ENCODE measurements at places on chromosomes 5 and 9. TPM values are rescaled to one million over a fixed set of nuclear protein-coding genes. Genes with fewer than 3 reads are reported as not detected.
A peak's percentile ranks its signal among the peaks of the same experiment; 100 is the strongest.

- DNase-seq, result peak; percentile 59
Observed at GRCh38 chr5:154273028-154273617, 82.6 kb downstream of the GALNT10 start.

HTR1A gene
- 0.09 TPM for polyA plus RNA-seq

PCAT7 gene
- polyA plus RNA-seq, result 1.1 TPM

DNA sequence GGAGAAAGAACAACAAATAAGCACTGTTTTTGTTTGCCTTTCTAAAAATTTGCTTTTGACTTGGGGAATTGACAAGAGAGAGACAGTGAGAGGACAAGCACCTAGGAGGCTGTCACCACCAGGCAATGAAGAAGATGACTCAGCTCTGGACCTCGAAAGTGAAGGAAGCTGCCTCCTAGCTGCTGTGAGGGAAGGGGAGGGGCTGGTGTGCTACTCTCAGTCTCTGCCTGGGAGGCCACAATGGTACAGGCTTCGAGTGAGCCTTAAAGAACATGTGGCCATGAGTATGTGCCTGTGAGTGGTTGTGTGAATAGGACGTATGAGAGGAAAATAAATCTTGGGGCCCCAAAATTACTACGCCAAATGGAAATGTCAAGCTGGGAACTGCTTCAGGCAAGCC is 7.1 kb upstream of the PLK2 start:
- no peak for DNase-seq

- no peak for DNase-seq
Observed at GRCh38 chr5:81922854-81923279, 49.0 kb upstream of the ATG10 start.

DNA sequence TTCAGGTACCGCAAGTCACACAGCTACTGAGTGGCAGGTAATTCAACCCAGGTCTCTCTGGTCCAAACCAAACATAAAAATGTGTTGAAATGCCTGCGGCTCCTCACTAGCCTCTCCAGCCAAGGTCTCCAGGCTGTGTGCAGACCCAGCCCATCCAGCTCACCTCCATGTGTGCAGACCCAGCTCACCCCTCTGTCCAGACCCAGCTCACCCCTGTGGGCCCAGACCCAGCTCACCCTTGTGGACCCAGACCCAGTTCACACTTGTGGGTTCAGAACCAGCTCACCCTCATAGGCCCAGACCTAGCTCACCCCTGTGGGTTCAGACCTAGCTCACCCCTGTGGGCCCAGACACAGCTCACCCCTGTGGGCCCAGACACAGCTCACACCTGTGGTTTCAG is 188.0 kb upstream of the ADCY2 start:
- DNase-seq, result no peak

DNA sequence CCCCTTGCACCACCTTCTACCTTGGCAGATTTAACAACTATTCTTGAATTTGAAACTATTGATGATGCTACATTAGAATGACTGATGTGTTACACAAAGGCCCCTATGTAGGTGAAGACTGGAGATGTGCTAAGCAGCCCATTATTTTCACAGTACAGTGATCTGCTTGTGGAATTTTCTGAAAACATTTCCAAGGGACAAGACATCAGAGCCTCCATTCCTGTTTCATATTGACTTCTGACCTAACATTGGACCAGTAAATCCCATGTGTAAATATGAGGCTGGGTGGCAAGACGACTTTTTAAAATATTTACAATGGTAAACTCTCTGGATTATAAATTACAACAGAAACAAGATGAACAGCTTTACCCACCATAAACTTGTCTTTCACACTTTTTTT is 265.8 kb upstream of the EFNA5 start:
- no peak for DNase-seq

GRCh38 chr9:136543280-136543679 is 2.6 kb downstream of the NOTCH1 start:
- DNase-seq, result no peak

DNA sequence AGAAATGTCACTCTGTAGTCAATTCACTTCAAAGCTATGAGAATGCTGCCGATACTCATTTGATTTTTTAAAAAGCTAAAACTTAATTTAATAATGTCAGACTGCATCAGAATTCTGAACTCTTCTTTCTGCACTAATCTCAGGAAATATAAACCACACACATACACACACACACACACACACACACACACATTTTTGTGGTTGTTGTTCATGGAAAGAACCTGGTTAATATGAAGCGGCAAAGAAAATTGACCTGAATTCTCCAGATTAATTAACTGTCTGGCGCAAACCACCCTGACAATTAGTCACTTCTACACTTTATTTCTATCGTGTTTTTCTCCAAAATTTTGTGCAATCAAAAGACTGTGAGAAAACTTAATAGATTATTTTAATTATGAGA is 740.5 kb downstream of the TLE1 start:
- no peak for DNase-seq

DNA sequence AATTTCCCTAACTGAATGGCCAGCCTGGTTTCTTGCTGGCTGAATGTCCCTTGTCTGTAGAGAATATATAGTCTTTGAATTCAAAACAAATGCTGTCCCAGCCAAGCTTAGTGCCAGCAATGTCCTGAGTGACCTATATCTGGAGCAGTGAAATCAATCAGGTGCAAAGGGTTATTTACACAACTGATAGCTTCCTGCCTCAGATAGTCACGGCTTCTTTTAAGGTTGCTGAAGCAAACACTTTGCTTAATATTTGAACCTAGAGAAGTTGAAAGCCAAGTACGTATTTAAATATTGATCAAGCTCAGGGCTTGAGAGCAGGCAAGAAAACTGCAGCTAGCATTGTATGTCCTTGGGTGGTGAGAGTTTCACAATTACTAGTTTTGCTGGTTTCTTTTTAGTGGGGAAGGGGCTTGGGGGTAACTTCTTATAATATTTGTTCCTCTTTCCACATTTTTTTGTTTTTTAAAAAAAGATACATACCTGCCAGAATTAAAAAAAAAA is 2.0 kb upstream of the ARHGEF28 start:
- no peak for DNase-seq

GRCh38 chr5:173413471-173413982 is 85.3 kb upstream of the STC2 start:
- DNase-seq, result no peak

- DNase-seq, result no peak
Observed at GRCh38 chr9:98037357-98037756, 19.2 kb upstream of the NANS start.

PTGS1 gene
- polyA plus RNA-seq, result 3.7 TPM

GRCh38 chr5:2861605-2862004 is 110.1 kb upstream of the IRX2 start:
- DNase-seq, result no peak

- no peak for DNase-seq
Observed at GRCh38 chr5:143593723-143594122, 190.2 kb upstream of the NR3C1 start.

DNA sequence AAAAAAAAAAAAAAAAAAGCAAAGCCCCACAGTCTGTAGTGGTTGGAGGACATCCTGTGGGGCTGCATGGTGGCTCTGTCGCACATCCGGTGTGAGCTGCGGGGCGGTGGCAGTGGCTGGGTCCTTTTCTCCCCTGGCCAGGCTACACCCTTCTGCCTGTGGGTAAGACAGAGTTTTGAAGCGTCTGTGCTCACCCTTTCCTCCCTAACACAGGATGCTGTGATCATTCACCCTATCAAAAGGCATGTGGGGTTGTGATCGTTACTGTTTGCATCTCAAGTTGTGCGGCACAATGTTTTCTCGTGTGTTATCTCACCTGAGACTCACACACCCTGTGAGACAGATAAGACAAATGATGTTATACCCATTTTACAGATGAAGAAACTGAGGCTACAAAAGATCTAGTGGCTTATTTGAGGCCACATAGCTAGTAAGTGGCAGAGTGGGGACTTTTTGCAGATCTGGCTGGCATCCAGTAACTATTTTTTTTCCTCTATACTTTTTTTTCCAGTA is 17.5 kb downstream of the IRF1 start:
- no peak for DNase-seq

BRINP1 gene
- polyA plus RNA-seq, result 0.06 TPM

GRCh38 chr5:174309131-174309795 is 263.8 kb downstream of the NSG2 start:
- DNase-seq, result no peak

DNA sequence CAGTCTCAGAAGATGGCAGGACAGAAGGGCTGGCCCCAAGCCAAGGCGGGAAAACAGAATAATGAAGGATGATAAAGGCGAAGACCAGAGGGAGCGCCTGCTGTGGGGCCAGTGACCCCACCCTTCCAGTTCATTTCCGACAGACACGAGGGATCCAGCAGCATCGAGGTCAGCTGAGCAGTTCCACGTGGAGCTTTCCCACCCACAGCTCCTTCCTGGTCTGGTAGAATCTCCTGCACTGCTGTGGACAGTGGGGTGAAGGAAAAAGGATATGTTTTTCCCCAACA is 265.9 kb upstream of the VLDLR start:
- DNase-seq, result no peak

- no peak for DNase-seq
Observed at GRCh38 chr5:127832067-127832466, 128.9 kb downstream of the CCDC192 start.

IFNA2 gene
- polyA plus RNA-seq, result not detected

PLEKHG4B gene
- 15.4 TPM for polyA plus RNA-seq

- no peak for DNase-seq
Observed at GRCh38 chr9:87179553-87180340, 232.4 kb upstream of the GAS1 start.

GRCh38 chr5:141841378-141842180 is 36.6 kb downstream of the PCDH1 start:
- DNase-seq, result no peak

- no peak for DNase-seq
Observed at GRCh38 chr9:84556556-84556955, 113.0 kb upstream of the NTRK2 start.

PHYHD1 gene
- polyA plus RNA-seq, result 41.9 TPM

DIMT1 gene
- polyA plus RNA-seq, result 32.4 TPM

DNA sequence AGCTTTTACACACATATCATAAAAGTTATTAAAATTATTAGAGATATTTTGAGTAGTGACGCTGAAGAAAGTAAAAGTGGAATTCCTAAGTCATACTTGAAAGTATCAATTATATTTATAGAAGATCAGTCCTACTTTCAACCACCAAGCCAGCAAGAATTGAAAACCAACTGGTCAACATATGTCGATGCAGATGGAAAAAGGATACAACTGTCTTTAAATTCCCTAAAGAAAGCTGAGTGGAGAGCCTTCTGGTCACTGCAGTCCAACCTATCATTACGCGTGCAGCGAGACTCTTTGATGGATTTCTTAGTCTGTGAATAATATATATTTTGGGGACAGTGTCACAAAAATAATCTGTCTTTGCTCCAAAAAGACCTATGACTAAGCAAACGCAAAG is 15.3 kb downstream of the MEF2C start:
- no peak for DNase-seq

DNA sequence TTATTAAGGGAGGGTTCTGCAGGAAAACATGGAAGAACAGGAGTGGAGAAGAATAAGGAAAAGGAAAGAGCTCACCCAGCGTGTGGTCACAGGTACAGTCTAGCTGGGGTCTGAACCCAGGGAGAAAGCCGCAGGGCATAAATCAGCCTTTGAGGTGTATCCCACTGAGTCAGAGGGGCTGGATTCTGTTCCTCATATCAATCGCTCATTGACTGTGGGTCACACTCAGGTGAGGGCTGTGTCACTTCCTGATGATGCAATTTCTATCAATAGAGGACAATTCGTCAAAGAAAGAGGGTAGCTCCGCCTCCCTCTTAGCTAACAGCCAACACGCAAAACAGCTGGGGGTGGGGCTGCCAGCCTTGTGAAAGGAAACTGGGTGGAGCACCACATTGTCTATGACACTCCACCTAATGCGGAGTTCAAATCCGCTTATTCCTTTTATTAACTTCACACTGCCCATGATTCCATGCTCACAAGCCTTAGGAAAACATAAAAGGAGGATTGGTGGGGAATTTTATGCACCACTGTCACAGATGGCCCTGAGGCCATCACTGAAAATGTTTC is 176.2 kb downstream of the ICE1 start:
- DNase-seq, result no peak

GRCh38 chr5:136482206-136482605 is 116.9 kb upstream of the TRPC7 start:
- no peak for DNase-seq

DNA sequence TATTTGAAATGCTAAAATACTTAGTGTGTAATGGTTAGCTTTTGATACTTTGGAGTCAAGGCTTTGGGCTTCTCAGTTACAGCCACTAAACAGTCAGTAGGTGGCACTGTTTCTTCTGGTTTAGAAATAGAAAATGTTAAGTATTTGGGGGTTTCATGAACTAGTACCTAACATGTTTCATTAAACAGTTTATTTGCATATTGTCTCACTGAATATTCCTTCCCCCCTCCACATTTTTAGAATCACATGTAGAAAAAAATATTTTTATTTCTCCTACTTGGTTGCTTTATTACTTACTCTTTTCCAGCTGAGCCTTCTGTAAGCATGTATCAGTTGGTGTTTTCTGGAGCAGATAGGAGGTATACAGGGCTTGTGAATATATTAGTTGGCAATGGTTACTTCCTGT is 48.0 kb downstream of the IPO11 start:
- no peak for DNase-seq

- DNase-seq, result no peak
Observed at GRCh38 chr5:97124335-97124734, 18.1 kb downstream of the LIX1 start.

- DNase-seq, result no peak
Observed at GRCh38 chr5:7755958-7756357, 95.0 kb downstream of the CFAP90 start.

FGD3 gene
- 10.3 TPM for polyA plus RNA-seq

PCDHGB3 gene
- 2.6 TPM for polyA plus RNA-seq

DNA sequence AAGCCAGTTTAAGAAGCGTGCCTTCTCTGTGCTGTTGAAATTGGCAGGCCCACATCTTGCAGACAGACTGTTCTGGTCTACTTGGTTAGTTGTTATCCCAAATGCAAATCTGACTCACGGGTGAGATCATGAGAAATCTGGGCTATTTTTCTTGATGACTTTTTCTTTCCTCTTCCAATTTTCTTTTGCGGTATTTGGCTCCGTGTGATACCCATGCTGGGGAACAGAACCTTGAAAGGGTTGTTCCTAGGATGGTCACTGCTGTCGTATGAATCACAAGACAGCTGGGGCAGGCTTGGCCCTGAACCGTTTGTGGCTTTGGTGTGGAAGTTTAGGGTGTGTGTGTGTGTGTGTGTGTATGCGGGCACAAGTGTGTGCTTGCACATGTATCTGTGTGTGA is 24.6 kb downstream of the PDZD2 start:
- no peak for DNase-seq

DNA sequence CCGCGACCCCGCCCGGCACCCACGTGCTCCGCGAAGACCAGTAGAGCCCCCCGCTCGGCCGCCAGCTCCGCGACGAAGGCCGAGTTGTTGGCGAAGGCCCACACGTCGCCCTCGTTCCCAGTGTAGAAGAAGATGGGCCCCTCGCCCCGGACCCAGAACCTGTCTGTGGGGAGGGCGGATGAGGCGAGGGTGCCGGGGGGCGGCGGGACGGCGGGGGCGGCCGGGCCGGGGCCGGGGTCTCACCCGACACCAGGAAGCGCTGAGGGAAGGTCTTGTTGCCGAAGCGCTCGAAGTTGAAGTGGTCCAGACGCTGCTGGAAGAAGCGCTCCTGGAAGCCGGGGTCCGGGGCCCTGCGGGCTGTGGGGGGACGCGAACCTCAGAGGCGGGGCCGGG is 317 bp downstream of the DPP7 start:
- no peak for DNase-seq

PRRX2 gene
- 0.63 TPM for polyA plus RNA-seq
